CD8-positive, alpha-beta T cell (primary cell): ENCODE measurements at places on chromosomes 7 and 10.

DNA sequence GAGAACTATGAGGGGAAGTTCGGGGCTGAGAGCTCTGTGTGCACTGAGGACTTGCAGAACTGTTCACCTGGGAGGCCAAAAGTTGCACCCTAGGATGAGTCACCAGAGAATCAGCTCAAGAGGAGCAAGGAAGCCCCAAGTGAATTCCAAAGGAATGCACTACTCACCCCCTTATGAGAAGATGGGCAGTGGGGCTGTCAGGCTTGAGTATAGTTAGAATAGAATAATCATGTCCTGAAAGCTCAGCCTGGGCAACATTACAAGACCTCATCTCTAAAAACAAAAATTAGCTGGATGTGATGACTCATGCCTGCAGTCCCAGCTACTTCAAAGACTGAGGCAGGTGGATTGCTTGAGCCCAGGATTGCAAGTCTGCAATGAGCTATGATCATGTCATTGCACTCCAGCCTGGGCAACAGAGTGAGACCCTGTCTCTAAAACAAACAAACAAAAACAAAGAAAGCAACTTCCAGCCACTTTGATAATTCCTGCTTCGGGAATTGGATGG is 30.0 kb downstream of the MAP3K8 start:
- DNase-seq, result no peak

- no peak for DNase-seq
Measured at GRCh38 chr10:101580486-101581399, 7.3 kb downstream of the POLL start.

- DNase-seq, result no peak
Measured at GRCh38 chr7:80147543-80148391, 13.1 kb downstream of the GNAI1 start.

DNA sequence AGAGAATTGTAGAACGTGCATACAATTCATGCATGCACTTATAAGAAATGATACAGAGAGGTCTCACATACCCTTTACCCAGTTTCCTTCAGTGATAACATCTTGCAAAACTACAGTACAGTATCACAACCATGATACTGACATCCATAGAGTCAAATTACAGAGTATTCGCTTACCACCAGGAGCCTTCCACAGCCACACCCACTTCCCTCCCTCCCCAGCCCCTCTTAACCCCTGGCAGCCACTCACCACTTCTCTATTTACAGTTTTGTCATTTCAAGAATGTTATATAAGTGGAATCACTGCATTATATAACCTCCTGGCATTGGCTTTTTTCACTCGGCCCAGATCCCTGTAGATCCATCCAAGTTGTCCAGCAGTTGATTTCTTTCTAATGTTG is 143.8 kb downstream of the ZNF248 start:
- no peak for DNase-seq

- DNase-seq, result no peak
Measured at GRCh38 chr10:7260412-7260900, 150.4 kb downstream of the SFMBT2 start.

GRCh38 chr7:78333530-78334425 is 535.2 kb downstream of the PHTF2 start:
- no peak for DNase-seq

- DNase-seq, result no peak
Measured at GRCh38 chr10:105855791-105856190, 1214.7 kb downstream of the SORCS3 start.

DNA sequence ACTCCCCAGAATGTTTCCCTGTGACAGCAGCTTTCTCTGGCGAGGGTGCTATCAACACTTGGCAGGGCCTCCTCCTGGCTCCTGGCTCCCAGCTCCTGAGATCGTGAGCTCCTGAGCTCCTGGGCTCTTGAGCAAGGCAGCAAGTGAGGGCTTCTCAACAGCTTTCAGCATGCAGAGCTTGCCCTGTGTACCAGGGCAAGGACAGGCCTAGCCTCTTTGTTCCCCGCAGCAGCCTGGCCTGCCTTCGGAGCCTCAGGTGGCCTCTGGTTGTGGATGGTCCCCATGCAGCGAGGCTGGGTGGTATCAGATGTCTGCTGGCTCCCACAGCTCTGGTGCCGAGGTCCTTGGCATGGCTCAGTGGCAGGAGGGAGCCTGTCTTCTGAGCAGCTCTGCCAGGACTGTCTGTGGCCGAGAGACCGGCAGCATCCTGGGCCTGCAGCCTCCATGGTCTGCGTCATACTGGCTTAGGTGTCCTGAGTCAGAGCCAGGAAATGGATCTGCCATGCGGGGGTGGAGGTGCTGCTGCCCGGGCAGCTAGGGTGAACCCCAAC is 44.2 kb downstream of the ZMIZ1 start:
- DNase-seq, result no peak

DNA sequence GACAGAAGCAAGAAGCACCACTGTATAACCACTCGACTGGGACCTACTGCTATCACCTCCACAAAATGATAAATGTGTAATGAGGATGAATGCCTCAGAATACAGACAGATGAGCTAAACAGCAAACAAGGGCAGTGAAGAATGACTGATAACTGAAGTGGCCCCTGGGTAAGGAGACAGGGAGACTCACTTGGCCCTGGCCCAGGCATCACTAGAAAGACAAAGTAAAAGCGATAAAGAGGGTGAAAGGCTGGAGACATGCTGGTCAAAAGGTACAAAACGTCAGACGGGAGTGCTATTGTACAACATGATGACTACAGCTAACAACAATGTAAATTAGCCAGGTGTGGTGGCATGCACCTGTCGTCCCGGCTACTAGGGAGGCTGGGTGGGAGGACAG is 27.8 kb upstream of the APBB1IP start:
- no peak for DNase-seq

DNA sequence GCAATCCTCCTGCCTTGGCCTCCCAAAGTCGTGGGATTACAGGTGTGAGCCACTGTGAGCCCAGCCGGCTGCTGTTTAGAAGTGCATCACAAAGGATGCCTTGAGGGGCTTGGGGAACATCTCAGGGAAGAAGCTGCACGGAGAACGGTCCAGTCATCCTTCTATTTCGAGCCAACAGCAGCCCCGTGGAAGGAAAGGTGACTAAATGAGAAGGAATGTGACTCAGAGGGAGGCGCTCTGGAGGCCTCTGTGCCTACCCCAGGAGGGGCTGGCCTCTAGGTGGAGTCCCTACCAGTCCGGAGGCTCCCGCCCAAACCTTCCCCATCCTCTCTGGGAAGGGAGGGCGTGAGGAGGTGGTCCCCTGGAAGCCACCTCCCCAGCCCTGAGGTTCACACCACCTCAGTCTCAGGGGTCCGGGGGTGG is 76.2 kb downstream of the CTBP2 start:
- no peak for DNase-seq

- no peak for DNase-seq
Measured at GRCh38 chr7:154566877-154567276, 436.0 kb downstream of the PAXIP1 start.

DNA sequence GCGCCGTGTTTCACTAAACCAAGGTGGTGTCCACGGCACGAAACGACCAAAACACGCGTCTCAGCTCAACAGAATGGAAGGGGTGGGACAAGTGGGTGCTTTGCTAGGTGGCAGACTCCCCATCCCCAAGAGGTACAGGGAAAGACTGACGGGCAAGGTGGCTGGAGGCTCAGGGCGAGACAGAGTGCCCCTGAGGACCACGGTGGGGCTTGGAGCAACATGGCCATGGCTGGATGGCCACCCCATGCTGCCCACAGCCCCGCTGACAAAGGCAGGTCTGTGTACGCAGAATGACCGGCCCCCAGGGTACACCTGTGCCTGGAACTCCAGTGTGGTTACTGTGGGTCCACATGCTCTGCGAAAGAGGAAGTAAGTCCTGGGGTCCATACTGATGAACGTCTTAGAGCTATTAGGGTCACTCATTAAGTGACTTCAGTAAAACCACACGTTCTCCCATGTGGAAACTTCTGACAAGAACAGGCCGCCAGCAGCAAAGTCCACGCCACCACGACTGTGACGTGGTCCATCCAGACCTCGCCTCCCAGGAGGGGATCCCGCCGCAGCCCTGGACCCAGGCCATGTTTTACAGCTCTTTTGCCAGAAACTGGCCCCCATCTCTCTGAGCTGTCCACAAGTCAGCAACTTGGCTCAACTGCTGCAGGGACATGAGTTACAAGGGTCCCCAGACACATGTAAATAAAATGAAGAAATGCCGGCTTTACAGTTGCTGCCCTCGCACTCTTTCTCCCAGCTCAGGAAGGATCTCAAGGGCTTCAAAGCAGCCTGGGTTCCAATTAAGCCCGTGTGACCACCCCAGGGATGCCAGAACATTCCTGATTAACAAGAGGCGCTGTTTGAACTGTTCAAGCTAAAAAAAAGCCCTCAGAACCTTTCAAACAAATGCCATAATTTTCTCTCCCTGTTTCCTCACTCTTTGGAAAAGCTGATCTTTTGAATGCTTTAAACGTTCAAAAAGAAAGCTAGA is 66.8 kb downstream of the MAD1L1 start:
- DNase-seq, result no peak

- no peak for DNase-seq
Measured at GRCh38 chr7:91668217-91668616, 212.3 kb downstream of the MTERF1 start.
